ENCODE measurements at places on chromosomes 1 and 21.

- no peak for DNase-seq
Measured at GRCh38 chr1:47761974-47762373, 235.2 kb downstream of the TRABD2B start.

- DNase-seq: no peak
Measured at GRCh38 chr1:16243936-16244649, 7.1 kb upstream of the CPLANE2 start.

GRCh38 chr1:77536813-77537212 lies 145.6 kb downstream of the ZZZ3 start:
- peak; percentile 91 for DNase-seq

DNA sequence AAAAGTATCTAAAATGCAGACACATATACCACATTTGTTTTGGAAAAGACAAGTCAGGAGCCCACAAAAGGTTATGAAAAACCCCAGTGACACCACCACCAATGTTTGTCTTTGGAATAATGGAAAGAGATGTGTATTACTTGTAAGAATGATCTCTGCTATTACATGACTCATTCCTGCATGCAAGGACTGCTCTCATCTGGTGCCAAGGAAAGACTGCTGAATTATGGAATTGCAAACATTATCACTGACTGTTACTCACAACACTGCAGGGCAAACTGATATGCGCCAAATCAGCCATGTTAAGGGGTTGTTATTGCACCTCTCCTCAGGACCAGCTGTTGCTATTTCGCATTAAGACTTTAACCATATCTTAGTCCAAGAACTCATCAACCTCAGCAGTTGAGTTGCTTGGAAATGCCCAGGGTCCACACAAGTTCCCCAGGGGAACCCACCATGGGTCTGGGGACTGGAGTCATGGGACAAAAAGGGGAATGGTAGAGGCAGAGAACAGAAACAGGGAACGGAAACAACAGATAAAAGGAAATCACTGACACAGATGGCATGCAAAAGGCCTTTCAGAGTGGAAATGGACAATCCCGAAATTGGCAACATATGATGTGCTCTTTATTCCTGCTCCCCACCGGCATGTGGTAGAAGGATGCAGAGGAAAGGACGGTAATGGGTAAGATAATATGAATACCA lies 34.4 kb downstream of the CAPZB start:
- no peak for DNase-seq

- no peak for DNase-seq
Measured at GRCh38 chr1:86504895-86505563, 36.3 kb downstream of the CLCA1 start.

DNA sequence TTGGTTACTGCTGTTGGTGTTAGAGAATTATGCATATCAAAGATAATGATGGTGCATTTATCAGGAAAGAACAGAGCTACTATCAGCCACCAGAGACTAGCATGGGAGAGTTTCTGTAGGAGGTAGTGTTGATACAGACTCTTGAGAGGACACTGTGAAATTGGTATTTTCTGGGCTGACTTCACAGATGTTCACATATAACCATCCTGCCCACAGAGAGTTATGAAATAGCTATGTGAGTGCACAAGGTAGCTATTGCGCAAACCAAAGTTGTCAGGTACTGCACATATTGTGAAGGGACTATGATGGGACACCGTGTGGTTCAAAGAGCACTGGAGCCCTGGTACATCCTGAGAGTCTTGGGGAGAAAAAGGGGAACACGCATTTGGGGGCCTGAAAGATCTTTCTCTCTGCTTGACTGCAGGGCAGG lies 1.4 kb upstream of the TLCD4 start:
- DNase-seq: no peak

- no peak for DNase-seq
Measured at GRCh38 chr1:238340989-238341388, 450.3 kb upstream of the ZP4 start.

DNA sequence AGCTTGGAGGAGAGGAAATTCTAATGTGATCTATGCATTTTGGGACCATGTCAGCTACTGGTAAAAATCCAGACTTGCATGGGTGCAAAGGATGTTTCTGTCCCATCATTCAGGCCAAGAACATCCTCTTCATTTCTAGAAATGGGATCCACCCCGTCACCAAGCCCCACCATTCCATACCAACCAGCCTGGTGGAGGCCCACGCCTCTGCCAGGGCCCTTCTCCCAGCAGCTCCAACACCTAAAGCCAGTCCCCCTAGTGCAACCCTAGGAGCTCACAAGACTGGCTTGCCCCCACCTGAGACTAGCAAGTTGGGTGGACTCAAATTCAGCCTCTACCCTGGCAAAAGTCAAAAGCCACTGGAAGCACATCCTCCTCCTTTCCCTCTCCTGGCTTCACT lies 1.9 kb downstream of the ARHGEF11 start:
- no peak for DNase-seq

- no peak for DNase-seq
Measured at GRCh38 chr1:110011527-110012041, 22.8 kb upstream of the STRIP1 start.

- no peak for DNase-seq
Measured at GRCh38 chr1:44223187-44223610, 9.9 kb downstream of the DMAP1 start.

DNA sequence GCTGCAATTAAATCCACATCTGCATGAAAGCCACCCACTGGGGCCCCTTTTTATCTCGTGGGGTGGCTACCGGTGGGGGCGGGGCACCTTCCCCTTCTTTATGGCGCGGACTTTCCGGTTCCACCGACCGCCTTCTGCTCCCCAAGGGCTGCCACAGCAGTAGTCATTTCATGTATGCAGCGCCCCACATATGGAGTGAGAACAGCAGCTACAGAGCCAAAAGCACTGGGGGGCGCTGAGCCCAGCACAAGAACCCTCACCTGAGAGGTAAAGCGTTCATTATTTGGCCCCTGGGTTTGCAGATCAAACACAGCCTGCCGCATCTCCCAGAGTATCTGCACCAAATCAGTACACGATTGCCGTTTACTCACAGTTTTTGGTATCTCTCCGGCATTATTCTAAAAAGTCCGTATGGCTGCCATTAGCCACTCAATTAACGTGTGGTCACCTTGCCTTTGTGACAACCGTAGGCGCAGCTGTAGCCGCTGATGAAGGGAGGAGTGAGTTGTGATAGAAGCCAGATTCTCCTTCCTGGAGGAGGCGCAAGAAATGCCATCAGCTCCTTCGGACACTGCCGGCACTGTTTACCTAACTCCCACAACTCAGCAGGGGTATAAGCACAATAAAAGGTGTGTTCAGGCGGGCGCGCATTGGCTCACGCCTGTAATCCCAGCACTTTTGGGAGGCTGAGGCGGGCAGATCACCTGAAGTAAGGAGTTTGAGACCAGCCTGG lies 30.4 kb upstream of the CR2 start:
- no peak for DNase-seq

- DNase-seq: no peak
Measured at GRCh38 chr1:52281518-52281917, 84.5 kb downstream of the CC2D1B start.

GRCh38 chr1:163820226-163820625 lies 498.5 kb downstream of the NUF2 start:
- no peak for DNase-seq

- no peak for DNase-seq
Measured at GRCh38 chr1:145785547-145785946, 38.3 kb downstream of the RNF115 start.

DNA sequence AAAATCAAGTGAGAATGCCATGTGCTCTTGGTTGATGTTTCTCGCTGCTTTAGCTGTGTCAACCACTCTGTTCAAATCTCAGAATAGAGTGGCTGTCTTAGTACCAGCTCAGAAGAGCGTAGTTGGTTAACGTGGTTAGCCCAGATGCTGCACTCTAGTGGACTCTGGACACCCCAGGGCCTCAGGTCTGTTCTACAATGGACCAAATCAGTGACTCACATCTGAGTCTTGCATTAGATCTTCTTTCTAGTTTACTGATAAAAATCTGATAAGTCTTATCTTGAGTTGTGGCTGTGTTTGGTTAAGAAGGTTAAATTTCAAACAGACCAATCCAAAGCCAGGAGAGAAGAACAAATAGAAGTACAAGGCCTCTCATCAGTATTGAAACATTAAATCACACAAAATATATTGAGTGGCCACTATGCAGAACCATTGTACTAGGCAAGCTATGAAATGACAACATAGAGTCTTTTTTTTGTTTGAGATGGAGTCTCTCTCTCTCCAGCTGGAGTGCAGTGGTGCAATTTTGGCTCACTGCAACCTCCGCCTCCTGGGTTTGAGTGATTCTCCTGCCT lies 104.1 kb downstream of the NR5A2 start:
- DNase-seq: no peak

DNA sequence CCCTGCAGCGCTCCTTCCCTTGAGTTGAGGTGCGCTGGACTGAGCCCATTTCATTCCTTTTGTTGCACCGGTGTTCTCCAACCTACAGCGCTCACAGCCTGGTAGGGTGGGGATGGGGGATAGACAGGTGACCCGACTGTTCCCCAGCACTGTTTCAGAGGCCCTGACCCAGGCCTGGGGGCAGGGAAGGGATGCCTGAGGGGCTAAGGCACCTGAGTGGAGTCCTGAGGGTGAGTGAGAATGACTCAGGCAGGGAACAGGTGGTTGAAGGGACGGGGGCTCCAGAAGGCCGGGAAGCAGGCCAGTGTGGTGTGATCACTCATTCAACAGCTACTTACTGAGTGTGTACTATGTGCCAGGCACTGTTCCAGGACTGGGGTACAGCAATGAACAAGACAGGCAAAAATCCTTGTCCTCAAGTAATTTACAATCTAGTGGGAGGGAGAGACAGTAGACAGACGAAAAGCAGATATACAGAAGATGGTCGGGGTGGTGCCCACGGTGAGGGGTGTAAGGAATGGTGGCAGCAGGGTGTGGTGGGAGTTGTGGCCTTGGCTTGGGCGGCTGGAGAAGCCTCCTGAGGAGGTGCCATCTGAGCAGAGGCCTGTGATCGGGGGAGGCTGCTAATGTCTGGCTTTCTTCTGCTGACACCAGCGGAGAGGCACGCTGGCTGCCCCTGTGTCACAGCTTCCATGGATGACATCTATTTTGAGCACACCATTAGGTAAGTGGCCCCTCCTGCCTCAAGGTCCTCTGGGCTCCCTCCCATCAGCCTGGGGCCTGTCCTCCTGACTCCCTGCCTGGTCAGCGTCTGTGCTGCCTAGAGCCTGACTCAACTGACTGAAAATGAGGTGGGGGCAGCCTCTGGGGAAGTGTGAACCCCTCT lies 37.4 kb downstream of the ACOT11 start:
- no peak for DNase-seq

GRCh38 chr1:219460896-219461815 lies 151.7 kb downstream of the ZC3H11B start:
- no peak for DNase-seq

- DNase-seq: no peak
Measured at GRCh38 chr21:35987475-35987874, 72.9 kb downstream of the SETD4 start.

- no peak for DNase-seq
Measured at GRCh38 chr1:195430826-195431225, 1177.4 kb downstream of the KCNT2 start.

GRCh38 chr1:42419126-42419821 lies 36.5 kb downstream of the ZMYND12 start:
- no peak for DNase-seq

DNA sequence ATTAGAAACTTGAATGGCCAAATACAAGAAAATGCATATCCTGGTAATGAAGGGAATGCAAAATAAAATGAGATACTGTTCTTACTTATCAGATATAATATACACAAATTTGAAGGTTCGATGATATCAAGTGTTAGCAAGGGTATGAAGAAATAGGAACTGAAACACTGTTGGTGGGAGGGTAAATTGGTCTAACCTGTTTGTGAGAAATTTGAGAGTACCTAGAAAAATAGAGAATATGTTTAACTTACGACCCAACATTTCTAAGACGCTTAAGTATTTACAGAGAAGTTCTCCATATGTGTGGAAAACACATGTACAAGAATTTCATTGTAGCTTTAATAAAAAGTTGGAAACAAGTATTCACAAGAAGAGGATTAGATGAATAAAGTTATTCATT lies 25.9 kb downstream of the ATG4C start:
- no peak for DNase-seq

DNA sequence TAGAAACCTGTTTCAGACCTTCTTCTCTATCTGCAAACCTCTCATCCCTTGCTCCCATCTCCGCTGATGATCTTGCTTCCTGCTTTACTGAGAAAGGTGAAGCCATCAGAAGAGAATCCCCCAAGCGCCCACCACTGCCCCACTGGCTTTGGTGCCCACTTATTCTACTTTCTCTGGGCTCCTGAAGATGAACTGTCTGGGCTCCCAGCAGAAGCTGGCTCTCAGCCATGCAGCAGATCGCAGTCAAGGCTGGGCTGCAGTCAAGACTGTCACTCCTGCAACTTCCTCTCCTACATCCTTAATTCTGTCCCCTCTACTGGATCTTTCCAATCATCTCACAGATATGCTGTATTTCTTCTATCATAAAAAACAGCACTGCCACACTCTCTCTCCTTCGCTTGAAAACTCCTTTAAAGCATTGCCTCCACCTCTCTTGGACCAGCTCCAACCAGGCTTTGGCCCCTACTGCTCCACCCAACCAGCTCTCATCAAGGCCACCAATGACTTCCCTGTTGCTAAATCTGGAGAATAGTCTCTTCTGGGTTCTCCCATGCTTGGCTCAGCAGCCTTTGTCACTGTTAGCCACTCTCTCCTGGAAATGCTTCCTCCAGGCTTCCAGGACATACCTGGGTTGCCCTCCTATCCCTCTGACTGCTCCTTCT lies 25.8 kb downstream of the TRIM62 start:
- DNase-seq: no peak
